Left renal cortex interstitium (tissue), 4 donors: ENCODE measurements at places on chromosomes 13 and 19.

GRCh38 chr19:7748171-7748570 lies 837 bp upstream of the CD209 start:
- DNase-seq = no peak

DNA sequence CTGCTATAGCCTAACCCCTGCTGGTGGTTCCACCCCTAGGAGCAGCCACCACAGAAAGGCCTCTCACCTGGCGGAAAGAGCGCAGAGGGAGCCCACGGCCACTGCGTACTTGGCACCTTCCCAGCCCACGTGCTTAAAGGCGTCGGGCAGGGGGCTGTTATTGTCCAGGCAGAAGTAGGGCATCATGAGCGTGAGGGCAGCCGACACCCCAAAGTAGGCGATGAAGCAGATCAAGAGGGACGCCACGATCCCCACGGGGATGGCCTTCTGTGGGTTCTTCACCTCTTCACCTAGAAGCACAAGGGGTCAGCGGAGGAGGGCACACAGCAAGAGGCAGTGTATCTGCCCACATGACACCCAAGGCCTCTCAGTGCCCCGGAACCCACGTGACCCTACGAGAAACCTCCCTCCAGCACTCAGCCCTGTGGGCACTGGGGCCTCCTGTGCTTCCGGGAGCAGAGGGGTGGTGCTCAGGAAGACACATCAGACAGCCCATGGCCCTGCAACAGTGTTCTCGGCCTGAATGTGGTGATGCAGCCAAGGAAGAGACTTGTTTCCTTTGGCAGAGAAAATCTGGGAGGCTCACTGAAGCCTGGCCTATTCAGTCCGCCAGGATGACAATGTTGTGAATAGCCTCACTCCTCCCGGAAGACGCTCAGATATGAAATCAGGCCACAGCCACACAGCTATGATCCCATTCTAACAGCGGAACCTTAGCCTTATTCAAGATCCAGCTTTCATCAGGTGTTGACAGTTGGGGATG lies 72.1 kb downstream of the SLC7A1 start:
- no peak for DNase-seq

- no peak for DNase-seq
These were observed 81.8 kb downstream of the SPRY2 start for GRCh38 chr13:80259159-80259558.

DNA sequence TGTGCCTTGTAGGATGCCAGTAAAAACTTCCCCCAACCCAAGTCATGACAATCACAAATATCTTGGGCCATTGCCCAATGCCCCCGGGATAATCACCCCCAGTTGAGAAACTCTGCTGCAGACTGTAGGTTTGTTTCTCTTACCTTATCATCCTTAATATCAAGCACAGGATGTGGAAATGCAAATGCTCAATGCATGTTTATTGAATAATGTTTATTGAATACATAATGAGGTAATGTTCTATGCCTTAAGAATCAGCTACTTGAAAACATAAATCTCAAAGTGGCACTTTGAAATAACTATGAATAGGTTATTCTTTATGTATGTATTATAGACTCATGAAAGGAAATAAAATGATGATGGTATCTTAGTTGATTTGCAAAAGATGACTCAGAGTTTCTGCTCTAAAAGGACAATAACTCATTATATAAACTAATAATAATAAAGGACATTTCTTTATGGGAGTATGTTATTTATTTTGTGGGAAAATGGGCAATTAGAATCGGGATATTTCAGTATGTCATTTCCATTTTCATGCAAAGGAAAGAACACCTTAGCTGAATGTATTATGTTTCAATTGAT lies 414.2 kb downstream of the EFNB2 start:
- no peak for DNase-seq

GRCh38 chr13:29454931-29455481 lies 140.5 kb downstream of the SLC7A1 start:
- no peak for DNase-seq

DNA sequence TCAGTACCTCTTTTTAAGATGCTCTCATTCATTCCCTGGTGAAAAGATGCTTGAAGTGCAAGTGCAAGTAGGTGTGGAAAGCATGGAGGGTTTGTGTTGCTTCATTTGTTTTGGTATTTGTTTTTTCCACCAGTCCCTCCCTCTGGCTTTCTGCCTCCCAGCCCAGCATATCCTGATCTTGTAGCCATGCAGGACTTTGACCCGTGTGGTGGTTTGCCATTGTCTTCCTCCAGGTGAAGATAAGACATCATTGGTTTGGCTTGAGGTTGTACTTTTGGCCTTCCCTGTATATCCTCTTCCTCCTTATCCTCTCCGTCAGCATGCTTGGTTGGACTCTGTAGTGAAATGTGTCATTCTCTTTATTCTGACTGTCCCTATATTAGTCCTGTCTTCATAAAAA lies 9.1 kb downstream of the SPINT2 start:
- no peak for DNase-seq

- DNase-seq = no peak
These were observed 6.2 kb downstream of the MRPL4 start for GRCh38 chr19:10258080-10258710.

DNA sequence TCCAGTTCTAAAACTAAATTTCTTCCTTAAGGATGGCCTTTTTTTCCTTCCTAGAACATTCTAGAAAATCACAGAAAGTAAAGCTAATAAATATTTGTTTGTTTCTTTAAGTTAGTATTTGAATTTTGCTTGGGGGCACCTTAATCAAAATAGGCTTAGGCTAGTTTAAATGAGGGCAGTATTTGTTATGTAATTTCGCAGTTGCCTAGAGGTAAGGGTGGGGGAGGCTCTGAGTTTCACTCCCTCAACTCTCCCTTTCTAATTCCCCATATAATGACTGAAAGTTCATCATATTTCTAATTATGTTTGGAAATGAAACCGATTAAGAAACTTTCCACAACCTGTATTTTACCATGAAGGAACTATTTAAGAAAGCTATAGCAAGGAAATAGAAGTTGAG lies 40.6 kb downstream of the PCDH17 start:
- DNase-seq = no peak

GRCh38 chr19:49546825-49547565 lies 19.2 kb downstream of the RCN3 start:
- peak; percentile 93 for DNase-seq

DNA sequence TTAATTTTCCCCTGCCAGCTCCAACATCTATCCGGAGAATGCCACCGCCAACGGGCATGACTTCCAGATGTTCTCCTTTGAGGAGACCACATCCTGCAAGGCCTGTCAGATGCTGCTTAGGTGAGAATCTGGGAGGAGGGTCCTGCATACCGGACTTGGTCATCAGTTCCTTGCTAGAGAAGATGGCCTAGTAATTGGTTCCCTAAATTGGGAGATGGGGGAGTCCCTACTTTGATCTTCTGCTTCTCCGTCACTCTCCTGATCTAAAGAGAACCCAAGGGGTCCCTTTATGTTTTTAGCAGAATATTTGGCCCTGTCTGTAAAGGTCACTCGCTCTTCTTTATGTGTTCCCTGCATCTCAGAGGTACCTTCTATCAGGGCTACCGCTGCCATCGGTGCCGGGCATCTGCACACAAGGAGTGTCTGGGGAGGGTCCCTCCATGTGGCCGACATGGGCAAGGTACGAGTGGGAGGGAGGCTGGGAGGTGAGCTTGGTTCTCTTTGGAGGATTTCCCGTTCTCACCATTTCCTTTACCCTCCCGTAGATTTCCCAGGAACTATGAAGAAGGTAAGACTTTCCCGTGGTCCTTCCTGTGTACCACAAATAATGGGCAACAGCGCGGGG lies 54.1 kb upstream of the ADGRE1 start:
- no peak for DNase-seq

GRCh38 chr13:113836768-113837559 lies 26.9 kb downstream of the GAS6 start:
- no peak for DNase-seq

- DNase-seq = no peak
These were observed 15.0 kb upstream of the CCNA1 start for GRCh38 chr13:36417331-36417730.

- DNase-seq = no peak
These were observed 1123.3 kb downstream of the EFNB2 start for GRCh38 chr13:105412171-105412570.

DNA sequence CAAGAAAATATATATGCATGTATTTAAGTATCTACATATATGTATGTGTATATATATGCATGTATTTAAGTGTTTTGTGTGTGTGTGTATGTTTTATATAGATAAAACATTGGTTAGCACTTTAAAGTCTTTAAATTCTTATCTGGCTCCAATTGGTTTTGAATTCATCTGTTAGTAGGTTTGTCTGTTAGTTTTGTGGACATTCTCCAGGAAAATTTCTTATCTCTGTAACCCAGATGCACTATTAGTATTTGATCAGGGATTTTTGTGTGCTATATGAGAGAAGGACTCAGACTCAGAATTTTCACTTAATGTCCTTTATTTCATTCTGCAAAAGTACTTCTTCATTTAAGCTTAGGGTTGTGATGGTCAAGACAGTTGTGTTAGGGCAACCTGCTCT lies 103.1 kb downstream of the ITGBL1 start:
- DNase-seq = no peak

DNA sequence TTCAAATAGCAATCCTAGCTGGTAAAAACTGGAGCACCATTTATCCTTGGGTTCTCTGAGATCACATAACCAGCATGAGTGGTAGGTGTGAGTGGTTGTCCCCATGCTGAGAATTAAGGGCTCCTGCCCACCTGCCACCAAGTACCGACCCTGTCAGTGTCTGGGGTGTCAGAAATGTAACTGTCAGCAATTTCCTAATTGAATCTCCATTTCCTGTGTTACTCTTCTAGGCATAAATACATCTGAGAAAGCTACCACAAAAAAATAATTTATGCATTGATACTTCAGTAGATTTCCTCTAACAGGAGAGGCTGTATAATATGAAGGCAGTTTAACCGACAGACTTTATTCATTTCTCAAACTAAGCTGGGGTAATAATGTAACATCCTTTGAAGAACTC lies 25.1 kb downstream of the CPB2 start:
- no peak for DNase-seq

DNA sequence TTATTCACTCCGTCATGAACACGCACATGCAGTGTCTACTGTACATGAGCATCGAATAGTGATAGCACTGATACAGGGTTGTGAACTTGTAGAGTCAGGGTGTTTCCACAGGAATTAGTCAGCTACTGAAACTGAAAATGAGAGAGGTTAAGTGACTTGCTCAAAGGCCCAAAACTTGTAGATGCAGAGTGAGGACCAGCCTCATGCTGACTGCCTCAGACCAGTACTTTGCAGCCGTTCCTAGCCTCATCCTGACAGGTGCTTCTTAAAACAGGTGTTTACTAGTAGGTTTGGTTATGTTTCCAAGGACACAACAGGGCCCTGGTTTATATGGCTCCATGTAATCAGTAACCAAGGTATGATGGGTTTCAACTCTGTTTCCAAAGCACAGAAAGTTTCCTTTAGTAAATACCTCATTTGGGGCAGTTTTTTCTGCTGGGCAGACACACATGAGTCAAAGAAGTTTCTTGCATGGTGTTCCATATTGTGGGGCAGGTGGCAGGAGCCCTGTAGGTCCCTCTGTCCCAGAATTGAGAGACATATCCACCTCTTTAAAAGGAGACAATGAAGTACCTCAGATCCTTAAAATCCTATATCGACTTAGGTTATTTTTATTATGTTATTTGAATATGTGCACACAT lies 16.0 kb downstream of the FGF9 start:
- DNase-seq = no peak

DNA sequence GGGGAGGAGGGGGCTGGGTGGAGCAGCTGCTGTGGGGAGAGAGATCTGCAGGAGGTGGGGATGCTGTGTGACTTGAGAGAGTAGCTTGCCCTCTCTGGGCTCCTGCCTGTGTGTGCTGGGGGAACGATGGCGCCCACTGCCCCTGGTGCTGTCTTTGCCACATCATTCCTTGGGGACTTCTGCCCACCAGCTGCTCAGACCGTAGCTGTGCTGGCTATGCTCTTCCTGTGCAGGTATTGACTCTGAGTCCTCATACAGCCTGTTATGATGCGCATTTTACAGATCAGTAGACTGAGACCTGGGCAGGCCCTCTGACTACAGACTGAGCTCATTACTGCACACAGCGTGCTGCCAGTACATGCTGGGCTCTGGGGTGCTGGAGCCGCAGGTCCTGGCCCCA lies 51.1 kb downstream of the DNM2 start:
- DNase-seq = no peak

- no peak for DNase-seq
These were observed 4.6 kb upstream of the EPN1 start for GRCh38 chr19:55670280-55671053.

DNA sequence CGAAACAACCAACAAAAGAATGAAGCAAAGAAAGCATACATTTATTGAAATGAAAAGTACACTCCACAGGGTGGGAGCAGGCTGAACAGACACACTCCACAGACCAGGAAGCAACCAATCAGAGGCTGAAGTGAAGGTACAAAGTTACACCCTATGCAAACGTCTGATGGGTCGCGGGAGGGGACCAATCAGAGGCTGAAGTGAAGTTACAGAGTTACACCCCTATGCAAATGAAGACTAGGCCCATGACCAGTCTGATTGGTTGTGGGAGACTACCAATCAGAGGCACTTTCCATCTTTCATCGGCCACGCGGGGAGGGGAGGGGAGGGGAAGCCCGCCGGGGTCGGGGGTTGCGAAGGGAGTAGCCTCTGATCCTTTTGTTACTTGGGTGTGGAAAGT lies 12.4 kb upstream of the FBL start:
- no peak for DNase-seq

DNA sequence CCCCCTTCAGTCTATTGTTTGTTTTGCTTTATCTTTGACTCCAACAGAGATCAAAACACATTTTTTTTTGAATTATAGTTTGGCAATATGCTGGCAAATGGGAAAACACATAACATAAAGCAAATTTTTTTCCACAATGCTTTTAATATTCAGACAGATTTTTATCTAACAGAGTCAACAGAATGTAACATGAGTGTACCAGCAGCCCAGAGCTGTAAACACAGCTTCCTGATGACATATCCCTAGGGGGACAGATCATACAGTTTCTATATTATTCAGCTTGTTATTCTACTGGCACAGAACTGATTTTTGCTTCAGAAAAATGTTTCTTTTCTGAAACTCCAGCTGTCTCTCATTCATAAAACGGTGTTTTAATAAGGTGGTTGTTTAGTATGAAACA lies 168.8 kb downstream of the OLFM4 start:
- DNase-seq = no peak
